ENCODE measurements at places on chromosomes 1 and 21.

DNA sequence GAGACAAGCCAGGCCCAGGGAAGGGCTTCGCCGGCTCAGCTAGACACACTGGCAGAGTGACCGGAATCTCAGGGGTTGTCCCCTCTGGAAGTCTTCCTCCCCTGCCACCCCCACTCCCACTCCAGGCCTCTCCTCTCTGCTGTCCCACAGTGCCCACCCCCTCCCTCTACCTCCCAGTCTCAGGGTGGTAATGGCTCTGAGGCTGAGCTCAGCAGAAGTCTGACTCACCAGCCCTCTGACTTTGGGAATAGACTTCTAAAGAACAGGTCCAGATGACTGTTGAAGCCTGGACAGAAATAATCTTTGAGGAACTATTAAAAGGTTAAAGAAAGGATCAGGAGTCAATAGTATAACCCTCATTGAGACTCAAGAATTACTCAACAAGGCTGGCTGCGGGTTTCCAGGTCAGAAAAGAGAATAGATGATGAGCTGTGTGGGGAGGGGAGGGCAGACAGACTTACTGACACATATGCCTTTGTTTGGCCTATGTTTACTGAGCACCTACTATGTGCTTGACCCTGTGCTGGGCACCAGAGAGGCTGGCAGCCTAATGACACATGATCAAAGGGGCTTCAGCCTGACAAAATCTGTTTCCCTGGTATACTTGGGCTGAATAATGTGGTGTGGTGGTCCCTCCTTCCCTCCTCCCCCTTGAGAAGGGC is 8.2 kb downstream of the HCRTR1 start:
- H3K4me1 ChIP-seq = peaks cover 35% of the 10 kb centered on the region
- no peaks in the 10 kb centered on the region for H3K27me3 ChIP-seq
- no peak overlapping the region for H3K27ac ChIP-seq
- H3K36me3 ChIP-seq = peaks cover 7% of the 10 kb centered on the region
- no peak overlapping the region for H3K4me3 ChIP-seq

- no peak overlapping the region for H3K27ac ChIP-seq
- H3K4me1 ChIP-seq = no peaks in the 10 kb centered on the region
- DNase-seq = no peak
- no peak overlapping the region for H3K4me3 ChIP-seq
- peaks cover 9% of the 10 kb centered on the region for H3K27me3 ChIP-seq
Observed at GRCh38 chr1:181656491-181656890, 173.2 kb downstream of the CACNA1E start.

DNA sequence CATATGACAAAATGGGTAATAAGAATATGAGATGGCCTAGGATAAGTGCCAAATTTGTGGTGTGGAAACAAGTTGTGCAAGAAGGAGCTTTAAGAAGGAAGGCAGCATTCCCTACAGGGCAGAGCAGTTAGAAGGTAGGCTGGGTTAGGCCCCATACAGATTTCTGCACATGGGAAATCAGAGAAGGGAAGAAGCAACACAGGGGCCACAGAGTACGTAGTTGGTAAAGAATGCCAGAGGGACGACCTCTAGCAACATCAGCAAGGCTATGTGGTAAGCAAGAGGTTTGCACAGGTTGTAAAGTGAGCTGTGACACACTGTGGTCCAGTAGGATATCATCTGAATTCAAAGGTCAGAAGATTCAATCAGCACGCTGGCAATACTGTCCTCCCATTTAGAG is 765.6 kb upstream of the B3GALT2 start:
- no peak for DNase-seq
- no peak overlapping the region for H3K27ac ChIP-seq
- H3K36me3 ChIP-seq = no peaks in the 10 kb centered on the region

- no peaks in the 10 kb centered on the region for H3K36me3 ChIP-seq
- no peaks in the 10 kb centered on the region for H3K27me3 ChIP-seq
- H3K4me1 ChIP-seq = peaks cover 10% of the 10 kb centered on the region
- no peak overlapping the region for H3K4me3 ChIP-seq
- no peak overlapping the region for H3K27ac ChIP-seq
- DNase-seq = no peak
Observed at GRCh38 chr21:26736449-26736848, 108.8 kb downstream of the ADAMTS1 start.

- H3K36me3 ChIP-seq = no peaks in the 10 kb centered on the region
- DNase-seq = no peak
- no peak overlapping the region for H3K27ac ChIP-seq
- no peak overlapping the region for H3K4me3 ChIP-seq
Observed at GRCh38 chr1:12098786-12099185, 35.7 kb downstream of the TNFRSF8 start.

DNA sequence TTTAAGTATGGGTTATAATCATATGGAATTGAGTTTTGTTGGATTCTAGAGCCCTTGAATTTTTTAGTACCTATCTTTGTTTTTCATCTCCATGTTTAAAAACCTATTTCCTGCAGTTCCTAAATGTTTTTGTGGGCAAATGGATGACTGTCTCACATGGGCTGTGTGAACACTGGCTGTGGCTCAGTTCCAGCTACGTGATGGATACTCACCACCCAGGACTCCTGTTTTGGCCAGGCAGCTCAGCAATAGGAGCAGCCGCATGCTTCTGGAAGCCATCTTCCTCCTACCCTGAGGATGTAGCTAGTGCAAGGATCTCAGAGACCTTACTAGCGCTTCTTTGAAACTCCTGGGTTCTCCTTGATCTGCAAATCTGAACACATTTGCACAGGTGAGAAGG is 2.8 kb downstream of the REG4 start:
- no peak overlapping the region for H3K27ac ChIP-seq
- no peaks in the 10 kb centered on the region for H3K36me3 ChIP-seq
- H3K4me1 ChIP-seq = peaks cover 19% of the 10 kb centered on the region
- no peak overlapping the region for H3K4me3 ChIP-seq
- H3K27me3 ChIP-seq = peaks cover 28% of the 10 kb centered on the region

All from mesothelial cell of epicardium (in vitro differentiated cells).